Amygdala (tissue), 56 donors: ENCODE measurements at places on chromosomes 6 and 20.

DNA sequence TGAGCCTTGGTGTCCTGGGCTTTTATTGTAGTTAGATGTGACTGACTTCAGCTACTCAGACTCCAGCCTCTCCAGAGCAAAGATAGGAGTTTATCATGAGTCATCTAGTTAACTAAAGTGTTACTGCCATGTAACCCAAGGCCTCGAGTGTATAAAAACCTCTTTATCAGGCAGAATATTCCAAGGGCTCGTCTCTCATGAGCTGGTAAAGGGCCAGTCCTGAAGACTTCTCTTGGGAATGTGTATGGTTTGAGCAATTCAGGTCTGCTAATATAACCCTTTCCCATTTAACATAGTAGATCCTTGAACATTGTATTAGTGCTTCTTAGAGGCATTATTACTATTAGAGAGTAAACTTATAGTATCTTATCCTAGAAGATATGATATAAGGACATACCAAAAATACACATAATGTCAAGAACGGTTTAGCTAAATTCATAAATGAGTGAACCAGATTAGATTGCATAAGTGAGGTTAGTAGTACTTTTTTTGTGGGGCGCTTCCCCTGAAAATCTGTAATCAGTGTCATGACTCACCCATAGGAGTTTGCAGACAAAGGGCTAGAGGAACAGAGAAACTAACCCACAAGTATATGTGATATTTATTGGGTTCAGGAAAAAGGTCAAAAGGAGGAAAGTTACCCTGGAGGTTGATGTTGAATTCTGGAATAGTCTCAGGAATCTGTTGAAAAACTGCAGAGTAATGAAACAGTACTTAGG, 16.0 kb downstream of the DSE start:
- DNase-seq: no peak

DNA sequence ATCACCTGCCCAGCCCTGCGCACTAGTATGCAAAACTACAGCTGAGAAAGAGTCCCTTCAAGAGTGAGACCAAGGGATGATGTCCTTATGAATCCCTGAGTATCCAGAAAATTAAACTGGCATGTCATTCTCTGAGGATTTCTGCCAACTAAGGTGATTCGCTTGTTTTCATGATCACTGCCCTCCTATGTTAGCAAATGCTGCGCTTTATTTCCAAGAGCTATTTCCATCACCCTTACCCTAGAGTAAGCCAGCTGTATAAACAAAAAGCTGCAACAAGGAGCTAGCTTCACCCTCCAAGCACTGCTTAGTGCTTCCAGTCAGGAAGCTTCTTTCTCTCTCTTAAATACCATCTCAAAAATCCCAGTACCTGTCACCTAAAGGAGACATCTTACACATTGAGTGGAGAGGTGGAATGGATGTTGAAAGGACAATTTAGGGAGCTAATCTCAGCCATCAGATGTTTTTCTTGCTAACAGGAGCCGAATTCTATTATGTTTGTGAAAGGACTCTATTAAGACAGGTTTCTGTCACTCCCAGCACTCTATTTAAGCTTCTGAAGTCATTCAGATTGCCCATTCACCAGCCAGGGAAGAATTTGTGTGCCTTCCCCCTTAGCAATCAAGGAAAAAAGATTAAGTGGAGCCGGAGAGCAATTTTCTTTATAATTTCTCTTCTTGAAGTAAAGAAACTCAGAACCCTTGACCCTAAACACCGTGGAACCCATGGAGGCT, 322.2 kb downstream of the NRN1 start:
- DNase-seq: no peak

- DNase-seq: no peak
Measured at GRCh38 chr6:75268988-75269354, 15.6 kb downstream of the TMEM30A start.

DNA sequence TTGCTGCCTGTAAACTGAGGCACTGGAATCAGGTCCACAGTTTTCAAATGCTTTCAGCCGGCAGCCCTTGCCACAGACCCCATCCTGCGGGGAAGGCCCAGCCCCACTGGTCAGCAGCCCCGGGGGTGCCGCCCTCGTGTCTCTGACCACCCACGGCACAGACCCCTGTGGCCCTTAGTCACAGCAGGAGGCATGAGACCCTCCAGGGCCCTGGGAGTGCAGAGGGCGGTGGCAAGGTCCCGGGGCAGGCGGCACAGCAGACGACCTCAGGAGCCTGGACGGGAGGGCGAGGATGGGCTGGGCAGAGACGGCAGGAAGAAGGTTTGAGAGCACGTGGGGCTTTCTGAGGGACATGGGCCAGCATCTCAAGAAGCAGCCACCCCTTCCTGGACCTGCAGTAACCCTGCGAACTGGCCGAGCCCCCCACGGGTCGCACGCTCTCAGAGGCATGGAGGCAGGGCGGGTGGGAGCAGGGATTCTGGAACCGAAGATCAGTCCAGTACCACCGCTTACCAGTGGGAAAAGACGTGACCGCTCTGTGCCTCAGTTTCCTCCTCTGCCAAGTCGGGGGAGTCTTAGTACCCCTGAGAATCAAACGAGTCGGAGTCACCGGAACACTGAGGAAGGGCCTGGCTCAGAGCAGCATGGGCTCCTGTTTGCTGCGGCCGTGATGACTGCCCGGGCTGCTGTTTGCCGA, 140.7 kb downstream of the TAF4 start:
- no peak for DNase-seq

DNA sequence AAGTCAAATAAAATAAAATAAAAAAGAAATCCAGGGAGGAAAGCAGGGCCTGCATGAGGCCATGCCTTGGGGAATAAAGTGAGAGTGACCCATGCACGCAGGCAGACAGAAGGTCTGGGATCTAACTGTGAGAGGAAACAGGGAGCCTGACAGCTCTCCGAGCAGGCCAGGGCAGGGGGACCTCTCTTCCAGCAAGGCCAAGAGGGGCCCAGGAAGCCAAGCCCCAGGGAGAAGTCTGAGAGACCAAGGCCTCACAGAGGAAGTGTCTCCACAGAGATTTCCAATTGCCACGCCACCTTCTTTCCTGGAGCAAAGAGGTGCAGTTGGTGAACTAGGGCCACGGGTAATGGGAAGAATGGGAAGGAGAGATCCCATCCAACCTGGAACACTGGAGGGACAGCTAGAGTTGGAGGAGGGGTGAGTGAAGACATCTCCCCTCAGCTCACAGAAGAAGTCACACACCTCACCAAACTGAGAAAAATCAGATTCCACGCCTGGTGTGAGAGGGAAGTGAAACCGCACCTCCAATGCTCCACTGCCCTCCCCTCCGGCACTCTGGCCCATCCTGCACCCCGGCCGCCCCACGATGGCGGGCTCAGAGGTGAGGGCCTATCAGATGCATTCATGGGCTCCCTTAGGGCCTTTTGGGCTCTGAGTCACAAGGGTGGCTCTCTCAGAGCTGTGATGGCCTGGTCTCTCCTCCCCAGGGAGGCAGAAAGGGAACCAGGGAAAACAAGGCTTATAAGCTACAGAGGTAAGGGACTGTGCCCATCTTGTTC, 25.1 kb upstream of the TAF8 start:
- no peak for DNase-seq

- no peak for DNase-seq
Measured at GRCh38 chr6:16374461-16375200, 136.2 kb downstream of the GMPR start.

- no peak for DNase-seq
Measured at GRCh38 chr6:170480050-170480692, 72.9 kb downstream of the PSMB1 start.

DNA sequence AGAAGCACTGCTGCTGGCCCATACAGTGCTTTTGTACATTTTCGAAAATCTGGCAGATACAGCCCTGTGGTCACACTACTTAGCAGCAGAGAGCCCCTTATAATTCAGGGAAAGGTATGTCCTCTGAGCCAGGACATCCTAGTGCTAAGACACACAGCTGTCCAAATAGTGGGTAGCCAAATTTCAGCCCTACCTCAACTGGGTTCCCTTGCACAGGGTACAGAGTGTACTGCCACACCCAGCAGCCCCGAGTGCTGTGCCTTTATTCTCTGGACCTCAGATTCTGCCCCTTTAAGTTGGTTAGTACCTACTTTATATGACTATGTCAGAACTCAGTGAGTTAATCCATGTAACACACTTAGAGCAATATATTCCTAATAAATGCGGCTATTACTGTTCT, 47.6 kb downstream of the PRPH2 start:
- DNase-seq: no peak

GRCh38 chr6:158543606-158544185, 16.2 kb upstream of the TMEM181 start:
- no peak for DNase-seq

GRCh38 chr6:87342829-87343228, 1.8 kb upstream of the C6orf163 start:
- DNase-seq: no peak

- no peak for DNase-seq
Measured at GRCh38 chr6:41736186-41736733, 852 bp upstream of the TFEB start.

DNA sequence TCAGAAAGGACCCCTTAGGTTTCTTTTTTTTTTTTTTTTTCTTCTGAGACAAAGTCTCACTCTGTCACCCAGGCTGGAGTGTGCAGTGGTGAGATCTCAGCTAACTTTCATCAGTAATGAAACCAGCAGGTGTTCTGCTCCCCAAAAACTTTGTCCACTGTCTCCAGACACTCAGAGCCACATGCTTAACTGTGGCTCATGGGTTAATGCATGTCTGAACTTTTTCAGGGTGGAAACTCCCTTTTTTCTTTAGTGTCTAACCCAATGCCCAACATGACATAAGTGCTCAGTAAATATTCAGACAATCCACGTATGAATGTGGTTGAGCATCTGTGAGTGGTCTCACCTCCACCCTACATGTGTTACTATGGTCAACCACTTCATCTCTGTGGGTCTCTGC, 45.4 kb downstream of the MYB start:
- no peak for DNase-seq

GRCh38 chr20:7195704-7196103, 428.2 kb downstream of the BMP2 start:
- DNase-seq: no peak

DNA sequence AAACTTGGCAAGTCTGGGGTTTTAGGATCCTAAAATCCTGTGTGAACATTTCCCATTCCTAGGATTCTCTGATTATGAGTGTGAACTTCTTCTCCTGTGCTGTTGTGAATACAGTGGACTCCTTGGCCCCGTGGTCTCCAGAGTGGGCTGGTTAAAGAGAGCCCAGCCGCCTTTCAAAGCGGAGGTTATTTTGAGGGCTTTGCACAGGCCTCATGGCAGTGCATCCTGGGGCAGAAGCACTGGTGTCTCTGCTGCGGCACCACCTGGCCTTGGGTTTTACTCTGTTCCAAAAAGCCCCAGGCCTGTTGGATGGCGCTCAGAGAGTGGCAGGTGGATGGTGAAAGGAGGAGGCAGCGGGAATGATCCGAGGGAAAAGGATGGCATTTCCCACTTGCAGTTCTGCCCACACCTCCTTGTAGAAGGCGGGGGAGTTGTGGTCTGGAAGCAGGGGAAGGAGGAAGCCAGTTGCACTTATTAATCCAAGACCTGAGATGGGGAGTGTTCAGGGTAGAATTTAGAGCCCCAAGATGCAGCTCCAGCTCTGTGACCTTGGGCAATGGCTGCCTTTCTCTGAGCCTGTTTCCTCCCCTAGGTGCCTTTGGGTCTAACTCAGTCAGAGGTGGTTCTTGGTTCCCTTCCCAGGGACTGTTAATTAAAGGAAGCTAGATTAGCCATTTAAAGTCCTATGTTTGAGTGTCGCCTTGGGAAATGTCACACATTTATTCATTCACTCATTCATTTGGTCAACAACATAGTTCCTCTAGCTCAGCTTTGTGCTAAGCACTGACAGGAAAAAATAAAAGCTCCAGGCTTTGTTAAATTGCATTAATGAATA, 22.4 kb downstream of the MMP24 start:
- no peak for DNase-seq

DNA sequence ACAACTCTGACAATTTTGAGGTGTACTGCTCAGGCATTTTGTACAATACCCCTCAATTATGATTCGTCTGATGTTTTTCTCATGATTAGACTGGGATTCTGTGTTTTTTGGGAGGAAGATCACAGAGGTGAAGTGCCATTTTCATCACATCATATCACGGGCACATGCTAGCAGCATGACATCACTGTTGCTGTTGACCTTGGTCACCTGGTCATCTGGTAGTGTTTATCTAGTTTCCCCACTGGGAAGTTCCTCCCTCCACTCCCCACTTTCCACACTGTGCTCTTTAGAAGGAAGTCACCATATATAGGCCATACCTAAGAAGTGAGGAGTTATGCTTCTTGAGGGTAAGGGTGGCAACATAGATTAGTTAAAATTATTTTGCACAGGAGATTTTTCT, 20.8 kb downstream of the GCM2 start:
- no peak for DNase-seq

DNA sequence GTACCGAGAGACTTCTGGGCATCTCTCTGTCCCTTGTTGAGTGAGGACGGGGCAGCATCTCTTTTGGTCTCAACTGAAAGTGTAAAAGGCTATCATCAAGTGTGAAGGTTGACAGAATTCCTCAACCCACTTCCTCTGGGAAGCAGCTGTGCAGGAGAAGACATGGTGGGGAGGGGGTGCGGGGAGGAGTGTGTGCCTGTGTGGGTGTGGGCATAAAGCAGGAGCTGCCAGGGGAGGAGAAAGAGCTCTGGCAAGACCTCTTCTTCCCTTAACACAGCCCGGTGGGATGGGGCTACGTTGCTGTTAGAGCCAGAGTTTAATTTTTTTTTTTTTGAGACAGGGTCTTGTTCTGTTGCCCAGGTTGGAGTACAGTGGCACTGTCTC, 31.8 kb downstream of the CPXM1 start:
- no peak for DNase-seq

GRCh38 chr6:88843040-88843439, 120.4 kb downstream of the RNGTT start:
- no peak for DNase-seq

DNA sequence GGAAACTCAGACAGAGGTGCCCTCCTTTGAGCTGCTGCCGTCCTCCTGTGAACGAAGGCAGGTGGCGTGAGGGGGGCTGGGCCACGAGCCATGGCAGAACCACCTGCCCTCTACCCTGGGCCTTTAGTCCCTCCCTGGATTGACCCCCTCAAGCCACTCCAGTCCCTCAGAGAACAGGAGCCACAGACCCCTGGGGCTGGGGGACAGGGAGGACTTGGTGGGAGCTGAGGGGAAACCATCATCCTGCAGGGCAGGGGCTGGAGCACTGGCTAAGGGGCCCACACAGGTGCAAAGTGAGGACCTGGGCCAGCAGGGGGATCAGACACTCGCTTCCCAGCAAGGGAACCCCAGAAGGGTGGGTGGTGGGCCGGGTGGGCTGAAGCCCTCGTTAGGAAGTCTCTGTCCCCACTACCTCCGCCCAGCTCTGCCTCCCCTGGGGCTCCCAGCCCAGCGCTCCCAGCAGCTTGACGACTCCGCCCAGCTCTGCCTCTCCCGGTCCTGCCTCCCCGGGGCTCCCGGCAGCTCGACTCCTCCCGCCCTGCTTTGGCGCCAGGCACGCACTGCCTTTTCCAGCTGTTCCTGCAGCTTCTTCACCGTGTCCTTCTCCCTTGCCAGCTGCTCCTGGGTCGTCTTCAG, 44.4 kb downstream of the DSTN start:
- DNase-seq: no peak

- DNase-seq: no peak
Measured at GRCh38 chr6:89522778-89523177, 89.8 kb downstream of the ANKRD6 start.

GRCh38 chr20:45629496-45630100, at the start of gene WFDC10A:
Gene WFDC10A (plus strand): TSS chr20:45629739. CDS start chr20:45629814, 75 bp downstream.
- DNase-seq: no peak
